Kidney tubule cell (primary cell): ENCODE measurements at places on chromosomes 5 and 9.

DNA sequence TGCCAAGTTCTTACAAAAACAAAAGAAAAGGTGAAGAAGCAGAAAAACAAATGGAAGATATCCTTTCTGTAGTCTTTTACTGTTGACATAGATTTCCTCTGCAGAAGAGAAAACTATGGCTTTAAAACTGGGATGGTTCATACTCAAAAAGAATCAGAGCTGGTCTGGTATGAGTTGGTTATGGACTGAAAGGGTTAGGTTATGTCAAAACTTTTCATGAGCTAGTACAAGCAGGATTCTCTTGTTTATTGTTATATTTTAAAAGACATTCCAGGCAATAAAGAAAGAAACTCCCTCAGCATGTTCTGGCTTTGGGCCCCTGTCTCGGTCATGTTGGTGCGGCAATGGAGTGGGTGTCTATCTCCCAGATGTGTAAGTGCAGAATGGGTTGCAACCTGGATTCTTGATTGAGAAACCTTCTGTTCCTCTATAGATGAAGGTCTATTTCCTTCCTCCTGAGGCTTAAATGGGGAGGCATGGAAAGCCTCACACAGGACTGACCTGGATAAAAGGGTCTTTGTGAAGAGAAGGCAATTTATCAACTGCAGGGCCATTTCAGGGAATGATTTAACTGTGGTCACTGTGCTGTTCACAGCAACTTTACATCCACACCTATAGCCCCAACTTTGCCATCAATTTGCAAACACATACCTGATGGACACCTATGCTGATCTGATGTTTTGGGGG, 209.6 kb upstream of the TNC start:
- DNase-seq, result no peak

DNA sequence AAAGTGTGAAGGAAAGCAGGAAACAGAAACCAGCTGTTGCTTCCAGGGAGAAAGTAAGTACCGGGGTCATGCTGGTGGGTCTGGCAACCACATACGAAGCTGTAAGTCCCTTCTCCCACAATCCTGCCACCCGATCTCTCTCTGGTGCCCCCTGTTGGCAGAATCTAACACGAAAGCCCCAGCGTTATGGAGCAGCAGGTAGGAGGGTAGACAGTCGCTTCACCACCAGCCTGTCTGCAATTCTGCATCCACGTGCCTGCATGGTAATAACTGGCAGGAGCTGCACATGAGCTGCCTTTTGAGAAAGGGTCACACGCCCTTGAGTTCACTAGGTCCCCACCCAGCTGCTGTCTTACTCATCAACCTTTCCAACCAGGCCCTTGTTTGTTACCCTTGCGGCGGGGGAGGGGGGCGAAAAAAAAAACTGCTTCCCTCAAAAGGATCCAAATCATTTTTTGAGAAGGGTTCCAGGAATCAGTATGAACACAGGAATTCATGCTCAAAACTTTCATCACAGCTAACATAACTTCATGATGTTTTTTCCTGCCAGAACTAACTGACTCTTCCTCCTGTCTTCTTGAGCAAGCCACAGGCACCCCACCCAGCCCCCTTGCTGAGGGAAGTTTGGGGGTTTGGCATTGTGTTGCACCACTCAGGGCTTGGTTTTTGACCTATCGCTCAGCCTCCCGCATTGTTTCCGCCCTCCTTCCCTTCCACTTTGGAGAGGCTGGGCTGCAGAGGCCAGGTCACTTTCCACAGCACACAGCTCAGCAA, 19.6 kb upstream of the TMEM252 start:
- peak; percentile 24 for DNase-seq

- no peak for DNase-seq
These were observed 969 bp downstream of the CLK4 start for GRCh38 chr5:178625679-178626483.

GRCh38 chr5:35313291-35313690, 83.0 kb upstream of the PRLR start:
- peak; percentile 82 for DNase-seq

DNA sequence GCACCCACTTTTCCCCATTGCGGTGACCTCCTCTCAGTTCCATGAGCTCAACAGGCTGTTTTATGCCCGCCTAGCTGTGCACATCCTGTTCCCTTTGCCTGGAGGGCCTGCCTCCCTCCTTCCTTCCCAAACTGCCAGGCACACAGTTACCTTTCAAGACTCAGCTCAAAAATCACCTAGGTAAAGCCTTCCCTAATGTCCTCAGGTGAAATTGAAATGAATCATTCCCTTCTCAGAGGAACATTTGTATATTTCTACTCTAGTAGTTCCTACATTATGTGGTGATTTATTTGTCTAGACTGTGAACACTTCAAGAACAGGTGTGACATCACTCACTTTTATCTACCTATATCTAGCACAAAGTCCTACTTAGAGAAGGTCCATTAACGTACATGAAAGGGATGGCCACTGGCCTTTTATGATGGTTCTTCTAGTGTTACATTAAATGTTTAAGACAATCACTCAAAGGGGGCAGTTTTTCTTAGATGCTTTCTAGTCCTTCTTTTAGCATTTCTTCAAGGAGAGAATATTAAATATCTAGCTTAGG, 103.5 kb upstream of the EQTN start:
- peak; percentile 37 for DNase-seq

- no peak for DNase-seq
These were observed 45.7 kb downstream of the NSUN2 start for GRCh38 chr5:6587171-6587570.

DNA sequence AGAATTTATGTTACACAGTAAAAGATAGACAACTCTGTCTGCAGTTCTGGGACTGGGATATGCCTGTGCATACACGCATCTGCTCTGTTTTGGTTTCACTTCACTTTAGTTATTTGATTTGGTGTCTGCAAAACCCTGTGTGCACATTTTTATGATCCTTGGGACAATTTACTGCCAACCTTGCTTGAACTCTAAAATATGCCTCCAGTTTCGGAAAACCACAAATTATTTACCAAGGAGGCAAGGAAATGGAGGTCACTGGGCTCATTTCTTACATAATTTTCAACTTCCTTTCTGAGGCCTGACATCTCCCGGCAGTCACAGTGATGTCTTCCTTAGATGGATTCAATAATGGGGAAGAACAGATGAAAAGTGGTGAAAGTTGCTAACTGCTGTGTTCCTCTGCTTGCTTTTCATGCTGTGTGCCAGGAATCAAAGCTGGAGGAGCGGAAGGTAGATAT, 61.2 kb upstream of the TAF11L2 start:
- no peak for DNase-seq

GRCh38 chr5:159804121-159804520, 112.2 kb upstream of the ADRA1B start:
- DNase-seq, result no peak

GRCh38 chr9:130426883-130427282, 17.9 kb upstream of the ASS1 start:
- DNase-seq, result peak; percentile 87

GRCh38 chr5:569358-569867, 42.7 kb upstream of the CEP72 start:
- no peak for DNase-seq

DNA sequence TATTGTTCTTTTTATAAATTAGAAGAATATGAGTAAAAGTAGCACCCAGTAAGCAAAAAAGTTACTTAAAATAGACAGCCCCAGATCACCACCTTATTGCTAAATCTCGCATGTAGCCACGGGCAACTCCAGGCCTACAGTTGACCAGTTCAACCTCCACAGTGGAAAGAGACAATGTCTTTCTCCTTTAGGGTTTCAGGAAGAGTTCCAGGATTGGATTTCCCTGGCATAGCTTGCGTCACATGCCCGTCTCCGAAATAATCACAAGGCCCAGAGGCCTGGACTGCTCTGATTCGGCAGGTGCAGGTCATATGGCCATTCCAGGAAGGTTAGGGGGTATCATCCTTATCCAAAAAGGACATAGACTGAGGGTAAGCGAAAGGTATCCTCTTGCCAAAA, 9.9 kb upstream of the PFDN1 start:
- DNase-seq, result no peak

DNA sequence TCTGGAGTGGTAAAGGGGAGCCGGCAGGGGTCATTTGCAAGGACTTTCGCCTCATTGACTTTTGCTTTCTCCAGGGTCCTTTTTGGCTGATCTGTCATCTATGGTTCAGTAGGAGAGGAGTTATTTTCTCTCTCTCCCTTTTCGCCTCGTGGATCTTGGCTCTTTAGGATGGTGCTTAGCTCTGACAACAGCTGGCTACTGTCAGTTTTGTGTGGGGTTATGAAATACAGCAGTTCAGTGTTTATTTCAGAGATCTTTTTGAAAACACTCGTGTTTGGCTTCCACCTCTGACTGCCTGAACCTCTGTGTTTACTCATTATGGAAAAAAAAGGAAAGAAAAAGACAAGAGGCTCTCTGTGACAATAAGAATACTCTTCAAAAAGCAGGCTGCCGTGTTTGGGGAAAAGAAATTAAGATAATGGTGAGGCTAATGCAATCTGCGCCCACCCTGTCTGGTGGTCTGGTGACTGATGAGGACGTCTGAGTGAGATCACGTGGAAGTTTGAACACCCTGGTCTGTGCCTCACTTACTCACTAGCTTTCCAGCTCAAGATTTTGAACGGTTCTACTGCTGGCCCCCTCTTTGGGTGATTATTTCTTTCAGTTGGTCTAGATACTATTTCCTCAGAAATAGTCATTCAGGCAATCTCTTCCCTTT, 567.7 kb downstream of the CAAP1 start:
- DNase-seq, result no peak

DNA sequence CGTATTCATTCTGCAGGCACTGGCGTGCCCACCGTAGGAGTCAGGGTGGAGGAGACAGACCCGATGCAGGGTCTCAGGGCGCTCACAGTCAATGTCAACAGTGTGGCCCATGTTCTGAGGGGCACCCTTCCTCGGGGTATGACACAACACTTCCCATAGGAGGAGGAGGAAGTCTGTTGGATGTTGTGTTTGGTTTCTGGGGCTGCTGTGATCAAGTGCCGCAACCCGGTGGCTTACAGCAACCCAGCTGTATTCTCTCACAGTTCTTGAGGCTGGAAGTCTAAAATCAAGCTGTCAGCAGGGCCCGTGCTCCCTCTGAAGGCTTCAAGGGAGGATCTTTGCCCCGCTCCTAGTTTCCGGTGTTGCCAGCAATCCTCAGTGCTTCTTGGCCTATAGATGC, 5.6 kb upstream of the HNRNPAB start:
- no peak for DNase-seq

DNA sequence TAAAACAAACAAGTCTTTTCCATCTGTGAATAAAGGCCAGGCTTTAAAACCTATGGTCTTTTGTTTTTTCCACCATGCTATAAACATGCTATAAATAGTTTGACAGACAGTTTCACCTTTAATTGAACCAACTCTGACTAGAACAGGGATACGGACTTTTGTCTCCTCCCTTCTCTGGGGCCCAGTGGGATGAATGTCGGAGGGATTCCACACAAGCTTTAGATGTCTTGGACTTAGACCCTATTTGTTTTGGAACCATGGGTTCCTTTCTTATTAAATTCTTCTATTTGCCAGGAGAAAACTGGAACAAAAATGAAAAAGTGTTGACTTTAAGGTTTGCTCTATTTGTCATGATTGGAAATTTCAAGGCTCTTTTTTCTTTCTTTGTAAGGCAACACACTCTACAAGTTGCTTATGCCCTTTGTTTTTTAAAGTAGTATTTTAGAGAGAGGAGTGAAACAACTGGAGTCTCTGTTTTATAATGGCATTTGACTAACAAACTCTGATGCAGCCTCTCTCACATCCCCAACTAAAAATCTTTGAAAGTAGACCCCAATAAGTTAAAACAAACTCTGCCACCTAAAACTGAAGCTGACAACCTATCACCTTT, 145.3 kb downstream of the MLLT3 start:
- DNase-seq, result no peak

DNA sequence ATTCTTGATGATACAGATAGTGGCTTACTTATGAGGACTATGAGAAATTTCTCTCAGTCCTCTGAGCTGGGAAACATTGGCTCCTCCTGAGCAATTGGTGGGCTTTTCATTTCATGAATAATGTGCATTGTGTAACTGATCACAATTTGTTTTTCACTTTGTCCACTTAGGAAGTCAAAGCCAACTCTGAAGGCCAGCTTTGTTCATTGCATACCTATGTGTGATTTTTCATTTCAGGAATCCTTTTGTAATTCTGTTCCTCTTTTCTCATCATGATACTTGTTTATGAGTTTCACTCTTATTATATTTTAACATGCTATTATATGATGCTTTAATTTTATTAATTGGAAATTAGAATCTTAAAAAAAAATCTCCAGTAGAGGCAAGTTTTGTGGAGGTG, 483.0 kb downstream of the EBF1 start:
- DNase-seq, result no peak

DNA sequence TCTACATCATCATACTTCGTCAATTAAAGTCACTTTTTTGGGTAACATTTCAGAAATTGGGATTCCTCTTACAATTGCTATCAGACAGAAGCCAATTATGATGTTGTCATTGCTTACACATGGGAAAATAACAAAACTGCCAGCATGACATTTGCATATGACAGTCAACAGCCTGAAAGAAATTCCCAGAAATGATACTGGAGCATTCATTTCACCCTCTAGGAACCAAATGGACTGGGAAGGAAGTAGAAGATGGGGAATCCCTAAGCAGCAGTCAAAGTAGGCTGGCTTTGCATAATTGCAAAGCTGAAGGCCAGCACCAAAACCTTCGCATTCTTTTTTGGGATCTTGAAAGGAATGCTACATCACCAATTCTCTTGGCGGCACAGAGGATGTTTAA, 10.7 kb downstream of the HMGCS1 start:
- no peak for DNase-seq

GRCh38 chr9:16458696-16459420, 411.6 kb downstream of the BNC2 start:
- DNase-seq, result peak; percentile 44

- no peak for DNase-seq
These were observed 63.8 kb upstream of the S1PR3 start for GRCh38 chr9:88927510-88927909.

DNA sequence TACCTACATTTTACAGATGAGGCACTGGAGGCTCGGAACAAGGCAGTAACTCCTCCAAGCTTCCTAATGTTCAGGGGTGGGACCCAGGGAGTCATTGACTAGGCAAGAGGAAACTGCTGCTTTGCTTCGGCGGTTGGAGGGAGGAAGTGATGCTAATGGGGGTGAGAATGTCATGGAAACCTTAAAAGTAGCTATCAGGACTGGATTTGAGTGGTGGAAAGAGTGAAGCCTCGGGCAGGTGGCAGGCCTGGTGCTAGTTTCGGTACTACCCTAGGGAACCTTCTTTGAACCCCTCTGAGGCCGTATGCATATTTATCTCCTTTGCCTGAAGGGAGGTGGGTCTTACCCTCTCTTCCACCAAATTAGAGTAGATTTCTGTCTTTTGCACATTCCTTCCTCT, 1.6 kb downstream of the BSPRY start:
- DNase-seq, result peak; percentile 30

DNA sequence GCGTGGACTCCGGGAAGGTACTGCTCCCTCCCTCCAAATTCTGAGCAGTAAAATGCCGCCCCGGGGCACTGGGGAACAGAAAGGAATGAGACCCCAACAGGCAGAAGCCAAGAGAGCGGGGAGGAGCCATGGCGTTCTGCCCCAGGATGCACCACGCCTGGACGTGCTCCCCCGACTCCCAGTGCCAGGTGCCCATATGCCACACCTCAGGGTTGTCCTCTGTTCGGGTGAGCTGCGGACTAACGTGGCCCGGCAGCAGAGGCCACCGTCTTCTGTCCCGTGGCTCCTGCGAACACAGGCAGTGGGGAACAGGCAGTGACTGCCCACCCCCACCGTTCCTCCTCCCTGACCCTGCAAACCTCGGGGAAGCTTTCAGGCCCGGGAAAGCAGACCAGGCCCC, 4.8 kb downstream of the SURF6 start:
- DNase-seq, result no peak

GRCh38 chr9:98248737-98249474, 6.5 kb downstream of the TBC1D2 start:
- DNase-seq, result peak; percentile 84
